ENCODE measurements at places on chromosomes 5 and 9.

DNA sequence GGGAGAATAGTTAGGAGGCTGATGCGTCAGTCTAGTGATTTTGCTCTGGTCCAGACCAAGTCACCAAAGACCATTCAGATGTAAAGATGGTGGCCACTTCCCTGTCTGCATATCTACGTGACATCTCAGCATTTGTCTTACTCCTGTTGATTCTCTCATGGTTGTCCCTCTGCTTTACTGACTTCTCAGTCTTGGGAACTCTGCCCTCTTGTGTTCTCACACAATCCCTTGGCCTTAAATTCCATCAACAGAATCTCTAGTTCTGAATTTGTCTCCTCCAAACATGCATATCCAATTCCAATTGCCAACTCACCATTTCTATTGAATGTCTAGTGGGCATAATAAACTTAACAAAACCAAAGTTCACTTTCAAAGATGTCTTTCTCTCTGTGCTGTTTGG lies 147.8 kb downstream of the SLC24A2 start:
- DNase-seq, result peak; percentile 31

DNA sequence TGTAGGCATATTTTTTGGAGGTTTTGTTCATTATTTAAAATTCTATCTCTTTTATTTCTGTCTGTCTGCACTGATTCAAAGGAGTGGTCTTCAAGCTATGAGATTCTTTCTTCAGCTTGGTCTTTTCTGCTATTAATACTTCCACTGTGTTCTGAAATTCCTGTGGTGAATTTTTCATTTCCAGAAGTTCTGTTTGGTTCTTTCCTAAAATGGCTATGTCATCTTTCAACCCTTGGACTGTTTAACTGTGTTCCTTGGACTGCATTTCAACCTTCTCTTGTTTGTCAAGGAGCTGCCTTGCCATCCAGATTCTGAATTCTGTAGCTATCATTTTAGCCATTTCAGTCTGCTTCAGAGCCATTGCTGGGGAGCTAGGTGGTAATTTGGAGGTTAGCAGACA lies 76.3 kb downstream of the CERT1 start:
- no peak for DNase-seq

DNA sequence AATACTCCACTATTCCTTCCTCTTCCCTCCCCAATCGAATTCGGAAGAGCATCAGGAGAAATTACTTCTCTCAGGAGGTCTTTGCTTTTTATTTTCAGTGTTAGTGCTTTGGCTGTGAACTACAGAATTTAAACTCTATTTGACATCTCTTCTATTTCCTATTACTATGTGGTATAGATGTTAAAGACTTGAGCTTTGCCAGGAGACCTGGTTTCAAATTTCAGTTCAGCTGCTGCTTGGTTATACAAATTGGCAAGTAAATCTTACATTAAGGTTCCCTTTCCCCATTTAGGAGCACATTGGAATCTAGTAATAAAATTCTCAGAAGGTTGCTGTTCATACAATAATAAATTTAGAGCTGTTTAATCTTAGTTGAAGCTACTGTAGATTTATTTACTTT lies 13.1 kb downstream of the UHRF2 start:
- no peak for DNase-seq

DNA sequence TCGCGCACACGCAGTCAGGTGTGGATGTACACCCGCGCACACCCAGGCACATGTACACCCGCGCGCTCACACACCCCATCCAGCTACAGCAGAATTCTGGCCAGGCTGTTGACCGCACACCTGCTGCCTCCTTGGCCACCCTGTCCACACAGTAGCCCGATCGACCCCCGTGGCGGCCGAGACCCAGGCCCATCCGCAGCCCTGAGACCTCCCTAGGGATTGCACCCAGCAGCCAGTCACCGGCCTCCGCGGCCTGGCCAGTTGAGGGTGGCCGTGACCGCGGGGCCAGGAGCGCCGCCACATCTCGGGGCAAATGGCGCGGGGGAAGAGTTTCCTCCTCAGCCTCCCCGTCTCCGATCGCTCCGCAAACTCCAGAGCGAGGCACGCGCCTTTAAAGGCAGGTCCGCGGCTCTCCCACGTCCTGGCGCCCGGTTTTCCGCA lies 774 bp upstream of the ADAMTS16 start:
- no peak for DNase-seq

- DNase-seq, result no peak
Observed at GRCh38 chr5:160271836-160272235, 40.5 kb downstream of the CCNJL start.

- no peak for DNase-seq
Observed at GRCh38 chr5:134651531-134651930, 2.9 kb downstream of the SEC24A start.

- DNase-seq, result no peak
Observed at GRCh38 chr5:78009937-78010527, 233.9 kb upstream of the TBCA start.

GRCh38 chr9:16864649-16865434 lies 5.6 kb downstream of the BNC2 start:
- no peak for DNase-seq

DNA sequence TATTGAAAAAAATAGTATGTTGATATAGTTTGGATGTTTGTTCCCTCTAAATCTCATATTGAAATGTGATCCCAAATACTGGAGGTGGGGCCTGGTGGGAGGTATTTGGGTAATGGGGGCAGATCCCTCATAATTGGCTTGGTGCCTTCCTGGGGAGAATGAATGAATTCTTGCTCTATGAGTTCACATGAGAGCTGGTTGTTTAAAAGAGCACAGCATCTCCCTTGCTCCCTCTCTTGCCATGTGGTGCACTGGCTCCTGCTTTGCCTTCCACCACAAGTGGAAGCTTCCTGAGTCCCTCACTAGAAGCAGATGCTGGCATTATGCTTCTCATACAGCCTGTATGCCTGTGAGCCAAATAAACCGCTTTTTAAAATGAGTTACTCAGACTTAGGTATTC lies 154.8 kb downstream of the ADAMTS6 start:
- DNase-seq, result peak; percentile 5

DNA sequence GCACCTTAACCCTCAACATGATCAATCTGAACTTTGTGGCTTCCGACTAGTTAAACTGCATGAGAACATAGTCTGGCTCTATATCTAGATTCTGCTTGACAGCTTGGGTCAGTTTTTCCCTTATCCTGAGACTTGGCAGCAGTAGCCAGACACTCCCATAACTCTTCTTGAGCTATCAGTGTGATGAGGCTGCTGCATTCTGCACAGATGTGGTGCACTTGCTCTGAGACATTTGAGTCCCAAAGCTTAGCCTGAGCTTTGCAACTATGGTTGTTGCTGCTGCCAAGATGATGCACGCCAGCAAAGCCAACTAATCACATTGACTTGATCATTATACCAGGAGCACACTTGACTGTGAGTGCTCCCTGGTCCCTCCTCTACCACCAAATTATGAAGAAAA lies 36.2 kb downstream of the MOCS2 start:
- DNase-seq, result no peak

DNA sequence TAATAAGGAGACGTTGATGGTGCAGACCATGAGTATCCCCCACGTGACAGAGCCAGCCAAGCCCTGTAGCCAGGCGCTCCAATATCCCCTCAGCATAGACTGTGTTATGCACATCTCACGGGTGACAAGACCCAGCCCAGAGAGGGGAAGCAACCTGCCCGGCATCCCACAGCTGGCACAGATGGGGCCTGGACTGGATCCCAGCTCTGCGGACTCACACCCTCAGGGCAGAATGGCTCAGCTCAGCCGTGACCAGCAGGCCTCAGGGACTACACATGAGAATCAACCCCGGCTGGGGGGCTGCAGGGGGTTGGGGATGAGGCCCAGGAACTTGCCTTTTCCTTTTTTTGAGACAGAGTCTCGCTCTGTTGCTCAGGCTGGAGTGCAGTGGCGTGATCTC lies 11.7 kb downstream of the FIBCD1 start:
- no peak for DNase-seq

- peak; percentile 73 for DNase-seq
Observed at GRCh38 chr9:120936011-120936763, 9.6 kb upstream of the TRAF1 start.

DNA sequence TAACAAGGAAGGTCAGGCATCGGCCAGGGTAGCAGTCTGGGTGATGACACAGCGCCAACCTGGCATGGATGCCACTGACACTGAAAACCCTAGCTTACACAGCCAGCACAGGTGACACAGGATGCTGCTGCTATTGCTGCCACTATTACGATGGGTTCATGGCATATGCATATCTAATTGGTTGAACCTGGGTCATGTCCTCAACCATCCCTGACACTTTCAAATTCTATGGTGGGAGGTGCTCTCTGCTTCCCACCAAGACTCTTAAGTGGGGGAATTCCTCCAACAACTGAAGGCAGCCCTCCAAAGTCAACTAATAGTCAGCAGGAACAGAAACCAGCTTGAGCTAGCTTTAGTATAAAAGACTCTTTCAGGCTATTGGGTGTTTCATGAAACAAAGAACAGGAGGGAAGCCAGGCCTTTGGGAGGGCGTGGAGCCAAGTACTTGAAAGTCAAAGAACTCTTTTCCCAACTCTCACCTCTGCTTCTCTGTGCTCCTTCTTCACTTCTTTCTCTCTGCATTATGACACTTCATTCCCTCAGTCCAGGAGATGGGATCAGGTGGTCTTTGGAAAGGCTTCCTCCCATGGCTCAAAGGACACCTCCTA lies 21.3 kb downstream of the PTTG1 start:
- DNase-seq, result no peak

DNA sequence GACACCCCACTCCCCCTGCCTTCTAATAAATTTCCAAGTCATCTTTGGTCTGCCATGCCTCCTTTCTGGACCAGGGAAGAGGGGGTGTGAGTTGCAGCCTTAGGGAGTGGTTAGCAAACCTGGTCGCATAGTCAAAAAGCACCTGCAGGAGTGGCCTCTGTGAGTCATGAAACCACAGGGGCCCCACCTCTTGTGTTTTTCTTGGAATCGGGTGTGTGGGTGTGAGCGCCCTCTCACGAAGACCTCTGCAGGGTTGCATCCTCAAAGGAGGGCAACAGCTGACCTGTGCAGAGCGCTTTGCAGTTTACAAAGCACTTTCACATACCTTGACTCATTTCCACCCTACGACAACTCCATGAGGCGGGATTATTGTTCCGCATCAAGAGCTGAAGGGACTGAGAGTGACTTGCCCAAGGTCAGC lies 36.8 kb upstream of the TEX48 start:
- DNase-seq, result no peak
